GM12892 (cell line): ENCODE measurements at places on chromosomes 13 and 19.

- DNase-seq: no peak
These were observed 655 bp downstream of the DENND1C start for GRCh38 chr19:6480848-6481415.

DNA sequence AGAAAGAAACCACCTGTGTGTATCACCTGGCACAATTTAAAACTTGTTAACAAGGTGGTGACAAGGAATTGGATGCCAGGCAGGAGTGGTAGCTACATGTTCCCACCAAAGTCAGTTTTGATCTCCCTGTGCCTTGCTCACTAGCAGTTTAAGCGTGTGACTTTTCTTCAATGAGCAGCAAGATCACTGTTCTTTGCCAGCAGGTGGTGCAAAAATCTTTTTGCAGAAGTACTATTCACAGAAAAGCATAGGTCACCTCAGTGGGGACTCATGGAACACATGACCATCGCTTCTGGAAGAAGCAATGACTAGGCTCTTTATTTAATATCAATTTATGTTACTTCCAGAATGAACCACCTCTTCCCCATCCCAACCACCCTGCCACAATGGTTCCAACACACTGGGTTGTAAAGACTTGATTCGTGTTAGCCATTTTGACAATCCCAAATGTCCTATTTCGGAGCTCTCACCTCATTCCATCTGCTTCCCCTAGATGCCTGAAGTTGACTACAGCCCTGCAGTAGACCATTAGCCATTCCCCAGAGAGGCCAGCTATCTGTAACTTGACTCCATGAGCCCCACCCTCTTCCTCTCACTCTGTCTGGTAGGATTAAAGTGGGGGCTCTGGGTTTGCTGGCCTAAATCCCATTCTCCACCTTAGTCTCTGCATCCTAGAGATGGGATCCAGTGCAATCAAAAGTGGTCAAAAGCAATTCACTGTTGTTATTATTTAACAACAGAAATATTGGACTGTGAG, 59.1 kb upstream of the TNFRSF19 start:
- no peak for DNase-seq

GRCh38 chr13:95650696-95651095, 6.2 kb upstream of the DZIP1 start:
- no peak for DNase-seq

- DNase-seq: no peak
These were observed 11.7 kb downstream of the SKA3 start for GRCh38 chr13:21164631-21165030.

DNA sequence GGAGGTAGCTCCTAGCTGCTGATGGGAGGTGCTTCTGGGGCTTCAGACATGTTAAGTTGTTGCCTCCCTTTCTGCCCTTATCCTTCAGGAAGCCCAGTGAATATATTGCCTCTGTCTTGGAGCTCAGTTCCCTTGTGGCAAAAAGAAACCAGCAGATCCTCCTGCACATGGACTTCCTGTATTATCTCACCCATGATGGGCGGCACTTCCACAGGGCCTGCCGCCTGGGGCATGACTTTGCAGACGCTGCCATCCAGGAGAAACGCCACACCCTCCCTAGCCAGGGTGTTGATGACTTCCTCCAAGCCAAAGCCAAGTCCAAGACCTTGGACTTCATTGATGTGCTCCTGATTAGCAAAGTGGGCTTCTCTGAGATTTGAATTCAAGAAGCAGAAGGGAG, 6.0 kb upstream of the CYP4F12 start:
- no peak for DNase-seq
